ENCODE measurements at places on chromosomes 3 and 15.

- DNase-seq, result no peak
- H3K27me3 ChIP-seq, result no peaks in the 10 kb centered on the region
- H3K4me1 ChIP-seq, result peaks cover 10% of the 10 kb centered on the region
- H3K27ac ChIP-seq, result no peak overlapping the region
Observed at GRCh38 chr3:156615592-156616173, 58.7 kb upstream of the TIPARP start.

DNA sequence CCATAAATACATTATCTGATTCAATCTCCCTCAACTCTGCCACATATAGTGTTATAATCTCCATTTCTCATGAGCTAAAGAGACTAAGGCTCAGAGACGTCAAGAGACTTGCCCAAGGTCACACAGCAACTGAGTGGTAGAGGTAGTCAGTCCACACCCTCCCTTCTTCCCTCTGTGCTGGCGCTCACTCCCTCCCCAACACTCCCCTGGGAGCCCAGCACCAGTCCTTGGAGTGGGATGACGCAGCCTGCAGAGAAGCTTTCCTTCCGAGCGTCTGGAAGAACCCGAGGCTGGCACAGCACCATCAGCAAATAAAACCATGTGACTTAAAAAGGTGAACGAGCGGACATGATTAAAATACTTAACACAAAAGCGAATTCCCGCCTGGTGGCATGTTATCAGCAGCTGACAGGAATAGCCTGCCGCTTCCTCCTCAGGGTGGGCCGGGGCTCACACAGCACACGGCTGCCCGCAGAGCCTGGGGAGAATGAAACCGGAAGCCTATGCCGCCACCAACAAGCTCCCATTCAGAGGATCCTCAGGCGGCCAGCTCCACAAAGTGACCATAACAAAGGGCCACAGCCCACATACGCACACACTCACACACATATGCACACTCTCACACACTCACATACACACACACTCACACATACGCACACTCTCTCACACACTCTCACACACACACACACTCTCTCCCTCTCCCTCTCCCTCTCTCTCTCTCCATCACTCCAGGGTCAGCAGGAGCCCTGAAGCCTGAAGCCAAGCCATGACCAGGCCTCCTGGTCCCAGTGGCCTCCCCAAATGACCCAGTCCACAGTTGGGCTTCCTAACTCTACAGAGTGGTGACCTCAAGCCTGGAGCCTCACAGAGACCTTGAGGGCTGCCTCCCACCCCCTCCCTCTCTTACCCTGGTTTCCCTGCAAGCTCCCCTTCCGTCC is 120.5 kb downstream of the XXYLT1 start:
- H3K27ac ChIP-seq, result peak overlapping the region; percentile 79
- peaks cover 39% of the 10 kb centered on the region for H3K4me1 ChIP-seq
- H3K27me3 ChIP-seq, result no peaks in the 10 kb centered on the region
- H3K4me3 ChIP-seq, result peak overlapping the region; percentile 56

GRCh38 chr15:31062911-31063310 is 38.6 kb downstream of the TRPM1 start:
- H3K36me3 ChIP-seq, result no peaks in the 10 kb centered on the region
- H3K27me3 ChIP-seq, result peaks cover 23% of the 10 kb centered on the region
- H3K4me3 ChIP-seq, result no peak overlapping the region
- DNase-seq, result no peak
- H3K27ac ChIP-seq, result no peak overlapping the region

DNA sequence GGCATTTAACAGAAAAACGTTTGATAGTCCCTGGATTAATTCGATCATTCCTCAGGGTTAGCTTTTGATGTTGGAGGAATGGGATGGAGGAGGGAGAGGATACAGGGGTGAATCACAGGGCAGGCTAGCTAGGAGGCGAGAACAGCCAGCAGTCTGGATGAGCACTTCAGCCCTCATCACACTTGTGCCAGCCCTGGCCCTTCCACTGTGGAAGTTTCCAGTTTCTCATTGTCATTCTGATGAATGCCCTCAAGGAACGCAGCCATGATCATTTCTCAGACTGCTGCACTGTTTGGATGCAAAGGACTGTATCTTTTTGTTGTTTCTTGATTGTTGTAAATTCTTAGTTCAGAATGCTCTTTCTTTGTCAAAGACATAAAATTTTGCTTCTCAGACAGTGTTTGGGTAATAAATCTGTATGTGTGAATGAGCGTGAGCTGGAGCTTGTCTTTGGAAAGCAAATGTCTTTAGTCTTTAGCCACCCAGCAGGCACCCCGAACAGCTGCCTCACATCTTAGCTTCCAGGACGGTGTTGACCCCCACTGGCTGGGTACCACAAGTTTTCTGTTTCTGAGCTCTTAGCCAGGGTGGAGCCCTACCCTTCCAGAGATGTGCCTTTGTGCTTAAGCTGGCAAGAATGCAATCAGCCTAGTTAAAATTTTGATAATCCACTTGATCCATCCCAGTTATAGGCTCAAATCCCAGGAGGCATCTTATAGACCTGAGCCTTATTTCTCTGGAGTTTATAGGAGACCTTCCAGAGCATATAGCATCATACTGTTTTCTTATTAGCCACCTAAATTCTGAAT is 121.1 kb downstream of the PDCD6IP start:
- DNase-seq, result no peak
- no peaks in the 10 kb centered on the region for H3K4me1 ChIP-seq
- H3K27ac ChIP-seq, result no peak overlapping the region

DNA sequence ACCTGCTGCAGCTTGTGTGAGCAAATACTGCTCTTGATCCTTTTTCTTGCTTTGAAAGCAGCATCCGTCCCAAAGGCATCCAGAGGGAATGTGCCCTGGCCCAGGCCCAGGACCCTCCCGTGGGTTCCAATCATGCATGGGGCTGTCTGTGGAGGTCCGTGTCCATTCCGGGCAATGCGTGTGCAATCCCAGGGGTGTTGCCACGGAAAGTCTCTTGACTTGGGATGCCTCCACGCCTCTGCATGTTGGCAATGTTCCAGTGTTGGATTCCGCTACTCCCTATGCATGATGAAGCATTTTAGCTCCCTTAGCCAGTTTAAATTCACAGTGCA is 105.7 kb downstream of the SNRPN start:
- H3K4me3 ChIP-seq, result no peak overlapping the region
- H3K27ac ChIP-seq, result no peak overlapping the region
- H3K36me3 ChIP-seq, result peaks cover 93% of the 10 kb centered on the region
- no peaks in the 10 kb centered on the region for H3K4me1 ChIP-seq

GRCh38 chr15:78399091-78399490 is 38.9 kb upstream of the IREB2 start:
- no peak for DNase-seq
- H3K27ac ChIP-seq, result no peak overlapping the region
- peaks cover 5% of the 10 kb centered on the region for H3K27me3 ChIP-seq

- H3K4me1 ChIP-seq, result peaks cover 10% of the 10 kb centered on the region
- H3K4me3 ChIP-seq, result peak overlapping the region; percentile 75
- no peaks in the 10 kb centered on the region for H3K27me3 ChIP-seq
- no peaks in the 10 kb centered on the region for H3K36me3 ChIP-seq
Observed at GRCh38 chr3:50364573-50365079, 5.3 kb upstream of the TMEM115 start.

- no peaks in the 10 kb centered on the region for H3K36me3 ChIP-seq
- H3K4me1 ChIP-seq, result peaks cover 31% of the 10 kb centered on the region
- H3K4me3 ChIP-seq, result peak overlapping the region; percentile 88
- H3K27ac ChIP-seq, result peak overlapping the region; percentile 73
Observed at GRCh38 chr3:129315998-129316247, 37.3 kb downstream of the HMCES start.

DNA sequence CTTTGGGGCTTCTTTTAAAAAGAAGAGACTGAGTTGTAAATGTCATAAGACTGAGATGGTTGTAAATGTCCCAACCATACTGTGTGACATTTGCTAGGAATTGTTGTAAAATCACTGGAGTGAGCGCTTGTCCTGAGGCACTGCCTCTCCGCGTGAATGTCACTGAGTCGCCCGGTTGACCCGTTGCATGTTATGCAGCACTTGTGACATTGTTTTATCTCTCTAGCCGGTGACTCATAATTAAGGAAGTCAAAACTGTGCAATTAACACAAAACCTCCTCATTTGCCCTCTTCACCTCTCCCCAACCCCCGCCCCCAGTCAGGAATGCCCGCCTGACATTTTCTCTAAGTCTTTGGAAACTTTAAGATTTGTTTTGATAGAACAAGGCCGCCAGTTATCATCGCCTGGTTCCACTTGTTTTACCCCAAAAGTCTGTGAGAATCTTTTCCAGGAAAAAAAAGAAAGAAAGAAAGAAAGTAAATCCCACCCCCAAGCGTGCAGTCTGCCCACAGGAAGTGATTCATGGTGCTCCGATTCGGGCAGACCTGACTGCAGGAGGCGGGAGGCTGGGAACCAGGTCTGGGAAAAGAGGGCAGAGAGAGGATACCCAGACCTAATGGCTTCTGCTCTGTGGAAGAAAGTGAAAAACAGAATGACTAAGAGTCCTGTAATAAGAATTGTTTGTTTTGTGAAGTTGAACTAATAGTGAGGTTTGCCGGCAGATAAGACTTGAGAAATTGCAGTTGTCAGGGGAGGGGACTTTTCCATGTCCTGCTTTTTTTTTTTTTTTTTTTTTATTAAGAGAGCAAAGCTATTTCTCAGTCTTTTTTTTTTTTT is 84.8 kb downstream of the SMAD3 start:
- peak overlapping the region; percentile 15 for H3K4me3 ChIP-seq
- H3K27ac ChIP-seq, result peak overlapping the region; percentile 66
- peaks cover 75% of the 10 kb centered on the region for H3K4me1 ChIP-seq
- peak; percentile 57 for DNase-seq
- peaks cover 22% of the 10 kb centered on the region for H3K36me3 ChIP-seq

- H3K27me3 ChIP-seq, result no peaks in the 10 kb centered on the region
- DNase-seq, result no peak
- no peaks in the 10 kb centered on the region for H3K36me3 ChIP-seq
Observed at GRCh38 chr3:84836961-84837360, 121.8 kb upstream of the CADM2 start.

GRCh38 chr15:76647612-76648011 is 257.5 kb downstream of the SCAPER start:
- no peak for DNase-seq
- no peak overlapping the region for H3K27ac ChIP-seq
- no peaks in the 10 kb centered on the region for H3K4me1 ChIP-seq

- H3K27ac ChIP-seq, result no peak overlapping the region
- DNase-seq, result no peak
- H3K4me3 ChIP-seq, result no peak overlapping the region
- no peaks in the 10 kb centered on the region for H3K36me3 ChIP-seq
- peaks cover 18% of the 10 kb centered on the region for H3K4me1 ChIP-seq
Observed at GRCh38 chr15:91953432-91953831, 99.9 kb downstream of the SLCO3A1 start.

DNA sequence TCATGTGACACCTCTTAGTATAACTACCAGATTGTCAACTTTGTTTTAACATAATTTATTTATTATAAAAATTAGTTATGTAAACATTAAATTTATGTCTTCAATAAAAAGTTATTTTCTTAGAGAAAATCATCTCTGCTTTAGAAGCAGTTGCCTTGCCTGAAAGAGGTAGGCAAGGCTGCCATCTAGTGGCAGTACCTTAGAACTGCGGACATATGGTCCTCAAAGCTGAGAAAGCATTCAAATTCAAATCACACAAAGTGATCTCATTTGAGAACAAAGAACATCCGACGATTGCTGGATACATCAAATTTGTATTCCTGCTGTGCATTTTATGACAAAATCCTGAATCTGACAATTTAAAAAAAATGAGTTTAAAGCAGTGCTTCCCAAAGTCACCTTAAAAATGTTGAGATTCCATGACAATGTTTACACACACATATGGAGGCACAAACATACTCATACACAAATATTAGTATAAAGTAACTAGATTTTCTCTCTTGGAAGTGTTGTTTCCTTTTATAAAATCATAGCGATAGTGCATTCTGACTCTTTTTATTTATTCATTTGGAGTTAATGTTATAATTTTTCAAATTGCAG is 617.4 kb downstream of the CADM2 start:
- no peak overlapping the region for H3K27ac ChIP-seq
- H3K36me3 ChIP-seq, result no peaks in the 10 kb centered on the region
- no peaks in the 10 kb centered on the region for H3K27me3 ChIP-seq
- H3K4me3 ChIP-seq, result no peak overlapping the region
- H3K4me1 ChIP-seq, result no peaks in the 10 kb centered on the region

DNA sequence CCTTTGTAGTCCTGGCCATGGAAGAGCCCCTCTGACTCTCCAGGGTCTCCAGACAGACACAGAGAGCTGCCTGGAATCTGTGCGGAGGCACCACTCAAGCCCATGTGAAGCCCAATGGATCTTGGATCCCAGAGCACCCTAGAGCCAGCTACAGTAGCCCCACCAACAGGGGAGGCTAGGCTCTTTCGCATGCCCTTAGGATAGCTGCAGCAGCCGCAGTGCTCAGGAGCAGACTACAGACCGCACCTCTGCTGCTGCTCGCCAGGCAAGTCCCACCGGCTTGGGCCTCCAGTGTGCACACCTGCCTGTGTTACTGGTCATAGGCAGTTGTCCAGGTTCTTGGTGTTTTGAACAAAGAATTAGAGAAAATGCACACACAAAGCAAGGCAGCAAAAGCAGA is 131.6 kb downstream of the SPATA16 start:
- H3K4me3 ChIP-seq, result no peak overlapping the region
- DNase-seq, result no peak
- no peak overlapping the region for H3K27ac ChIP-seq
- H3K36me3 ChIP-seq, result no peaks in the 10 kb centered on the region
- no peaks in the 10 kb centered on the region for H3K27me3 ChIP-seq

DNA sequence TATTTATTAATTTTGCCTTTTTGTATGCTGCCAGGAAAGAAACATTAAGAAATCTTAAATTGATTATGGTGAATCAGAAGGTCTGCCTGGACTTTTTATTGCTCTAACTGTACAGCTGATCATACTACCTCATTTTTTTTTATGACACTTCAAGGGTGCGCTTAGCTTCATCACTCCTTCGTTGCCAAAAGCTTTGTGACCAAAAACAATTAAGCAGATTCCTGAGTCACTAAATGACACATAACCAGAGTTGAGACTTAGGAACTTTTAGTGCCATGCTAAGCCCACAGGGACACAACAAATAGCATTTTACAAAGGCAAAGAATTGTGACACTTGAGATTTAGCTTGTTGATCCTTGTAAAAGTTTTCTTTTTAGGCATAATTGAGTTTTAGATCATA is 4.9 kb downstream of the ADIPOQ start:
- peaks cover 11% of the 10 kb centered on the region for H3K4me1 ChIP-seq
- H3K27ac ChIP-seq, result no peak overlapping the region
- peaks cover 14% of the 10 kb centered on the region for H3K27me3 ChIP-seq
- DNase-seq, result no peak

DNA sequence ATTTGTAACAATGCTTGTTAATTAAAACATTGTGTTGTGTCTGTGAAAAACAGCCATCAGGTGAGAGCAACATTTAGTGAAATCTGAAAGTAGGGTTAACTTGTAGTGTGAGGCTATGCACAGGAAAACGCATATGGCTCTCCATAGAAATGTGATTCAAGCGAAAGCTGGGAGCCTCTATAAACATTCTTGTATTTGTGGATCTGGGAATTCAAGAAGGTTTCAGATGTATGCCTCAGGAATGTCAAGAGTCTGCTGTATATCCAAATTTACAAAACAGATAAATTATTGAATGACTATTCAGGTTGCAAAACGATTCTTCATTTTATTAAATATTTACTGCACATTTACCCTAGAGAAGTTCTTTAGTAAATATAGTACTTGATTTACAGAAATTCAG is 166.0 kb downstream of the THSD4 start:
- no peak overlapping the region for H3K4me3 ChIP-seq
- no peak overlapping the region for H3K27ac ChIP-seq
- peaks cover 8% of the 10 kb centered on the region for H3K27me3 ChIP-seq
